Immature natural killer cell (primary cell): ENCODE measurements at places on chromosomes 2 and 18.

DNA sequence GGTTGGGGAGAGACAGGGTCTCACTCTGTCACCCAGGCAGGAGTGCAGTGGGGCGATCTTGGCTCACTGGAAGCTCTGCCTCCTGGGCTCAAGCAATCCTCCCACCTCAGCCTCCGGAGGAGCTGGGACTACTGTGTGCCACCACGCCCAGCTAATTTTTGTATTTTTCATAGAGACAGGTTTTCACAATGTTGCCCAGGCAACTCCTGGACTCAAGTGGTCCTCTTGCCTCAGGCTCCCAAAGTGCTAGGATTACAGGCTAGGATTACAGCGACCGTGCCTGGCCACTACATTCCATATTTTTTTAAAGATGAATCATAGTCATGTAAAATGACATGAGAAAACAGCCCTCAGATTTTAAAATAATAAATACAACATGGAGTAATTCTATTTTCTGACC lies 32.3 kb downstream of the CWC22 start:
- no peak for DNase-seq

GRCh38 chr2:233430081-233430480 lies 75.8 kb downstream of the DGKD start:
- DNase-seq = no peak

DNA sequence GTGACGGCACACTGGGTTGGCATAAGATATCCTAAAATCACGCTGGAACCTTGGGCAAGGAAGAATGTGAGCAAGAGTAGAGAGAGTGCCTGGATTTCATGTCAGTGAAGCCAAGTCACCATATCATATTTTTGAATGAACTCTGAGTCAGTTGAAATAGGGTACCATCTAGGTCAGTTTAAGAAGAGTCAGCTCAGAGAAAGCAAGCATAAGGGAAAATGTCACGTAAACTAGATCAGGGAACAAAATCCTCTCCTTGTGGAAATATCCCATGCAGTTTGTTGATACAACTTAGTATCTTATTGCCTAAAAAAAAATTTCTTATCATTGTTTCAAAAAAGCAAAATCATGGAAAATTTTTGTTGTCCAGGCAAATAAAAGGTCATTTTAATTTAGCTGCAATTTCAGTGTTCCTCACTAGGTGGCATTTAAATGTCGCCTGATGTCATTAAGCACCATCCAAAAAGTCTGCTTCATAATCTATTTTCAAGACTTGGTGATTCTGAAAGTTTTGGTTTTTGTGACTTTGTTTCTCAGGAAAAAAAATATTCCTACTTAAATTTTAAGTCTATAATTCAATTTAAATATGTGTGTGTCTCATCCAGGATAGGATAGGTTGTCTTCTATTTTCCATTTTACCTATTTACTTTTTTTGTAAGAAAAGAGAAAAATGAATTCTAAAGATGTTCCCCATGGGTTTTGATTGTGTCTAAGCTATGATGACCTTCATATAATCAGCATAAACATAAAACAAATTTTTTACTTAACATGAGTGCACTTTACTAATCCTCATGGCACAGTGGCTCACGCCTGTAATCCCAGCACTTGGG lies 19.6 kb downstream of the RSAD2 start:
- peak; percentile 41 for DNase-seq

DNA sequence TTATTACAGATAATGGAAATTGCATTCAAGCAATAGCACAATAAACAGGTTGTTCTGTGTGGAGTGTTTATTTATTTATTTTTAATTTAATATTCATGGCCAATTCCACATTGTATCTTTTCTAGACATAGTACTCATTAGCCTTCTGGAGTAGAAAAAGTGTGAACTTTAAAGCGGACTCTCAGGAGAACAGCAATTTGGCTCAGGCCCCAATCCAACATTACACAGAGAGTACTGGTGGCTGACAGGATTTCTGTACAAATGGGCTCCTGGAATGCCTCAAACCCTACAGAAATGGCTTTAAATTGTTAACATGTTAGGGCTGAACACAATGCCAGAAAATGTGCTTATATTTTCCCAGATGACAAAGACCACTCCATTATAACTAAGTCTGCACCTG lies 533.9 kb upstream of the NXPH2 start:
- DNase-seq = no peak

GRCh38 chr2:199364153-199364552 lies 93.6 kb downstream of the SATB2 start:
- no peak for DNase-seq

GRCh38 chr2:39642051-39642718 lies 23.5 kb upstream of the TMEM178A start:
- DNase-seq = no peak

- no peak for DNase-seq
These were observed 21.6 kb upstream of the INO80C start for GRCh38 chr18:35519148-35519899.

- DNase-seq = no peak
These were observed 28.3 kb downstream of the CREB1 start for GRCh38 chr2:207558079-207558491.

DNA sequence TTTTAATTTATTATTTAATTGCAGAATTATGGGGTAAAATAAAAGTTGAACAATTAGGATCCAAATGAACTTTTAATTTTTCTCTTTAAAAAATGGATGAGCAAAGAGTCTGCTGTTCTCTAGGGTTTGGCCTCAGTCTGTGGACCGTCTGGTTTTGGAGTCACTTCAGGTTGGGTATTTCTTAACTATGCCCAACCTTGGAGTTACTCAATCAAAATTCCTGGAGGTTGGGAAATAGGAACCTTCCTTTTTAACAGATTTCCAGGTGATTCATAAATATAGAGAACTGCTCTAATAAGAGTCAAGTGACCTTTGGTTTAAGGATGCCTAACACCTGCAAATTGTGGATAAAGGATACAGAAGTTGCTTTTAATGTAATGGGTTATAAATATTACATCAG lies 241.5 kb upstream of the GCFC2 start:
- DNase-seq = no peak

DNA sequence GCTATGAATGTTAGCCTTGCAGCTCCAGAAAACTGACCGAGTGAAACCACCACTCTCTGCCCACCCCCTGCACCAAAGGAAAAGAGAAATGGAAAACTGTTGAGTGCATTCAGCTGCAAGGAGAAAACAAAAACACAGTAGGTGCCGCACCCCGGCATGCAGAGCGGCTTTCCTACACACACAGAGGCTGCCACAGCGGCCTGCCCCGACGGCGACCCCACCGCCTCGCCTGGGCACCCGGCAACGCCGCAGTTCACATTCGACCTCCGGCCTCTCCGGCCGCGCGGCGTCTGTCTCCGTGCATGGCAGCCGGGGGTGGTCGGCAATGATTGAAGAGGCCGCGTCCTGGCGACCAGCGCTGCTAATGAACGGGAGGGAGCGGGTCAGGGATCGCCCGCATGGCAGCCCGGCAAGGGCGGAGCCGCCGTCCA lies 417.1 kb upstream of the SALL3 start:
- no peak for DNase-seq

GRCh38 chr2:175187378-175187777 lies 5.9 kb upstream of the ATP5MC3 start:
- DNase-seq = no peak

DNA sequence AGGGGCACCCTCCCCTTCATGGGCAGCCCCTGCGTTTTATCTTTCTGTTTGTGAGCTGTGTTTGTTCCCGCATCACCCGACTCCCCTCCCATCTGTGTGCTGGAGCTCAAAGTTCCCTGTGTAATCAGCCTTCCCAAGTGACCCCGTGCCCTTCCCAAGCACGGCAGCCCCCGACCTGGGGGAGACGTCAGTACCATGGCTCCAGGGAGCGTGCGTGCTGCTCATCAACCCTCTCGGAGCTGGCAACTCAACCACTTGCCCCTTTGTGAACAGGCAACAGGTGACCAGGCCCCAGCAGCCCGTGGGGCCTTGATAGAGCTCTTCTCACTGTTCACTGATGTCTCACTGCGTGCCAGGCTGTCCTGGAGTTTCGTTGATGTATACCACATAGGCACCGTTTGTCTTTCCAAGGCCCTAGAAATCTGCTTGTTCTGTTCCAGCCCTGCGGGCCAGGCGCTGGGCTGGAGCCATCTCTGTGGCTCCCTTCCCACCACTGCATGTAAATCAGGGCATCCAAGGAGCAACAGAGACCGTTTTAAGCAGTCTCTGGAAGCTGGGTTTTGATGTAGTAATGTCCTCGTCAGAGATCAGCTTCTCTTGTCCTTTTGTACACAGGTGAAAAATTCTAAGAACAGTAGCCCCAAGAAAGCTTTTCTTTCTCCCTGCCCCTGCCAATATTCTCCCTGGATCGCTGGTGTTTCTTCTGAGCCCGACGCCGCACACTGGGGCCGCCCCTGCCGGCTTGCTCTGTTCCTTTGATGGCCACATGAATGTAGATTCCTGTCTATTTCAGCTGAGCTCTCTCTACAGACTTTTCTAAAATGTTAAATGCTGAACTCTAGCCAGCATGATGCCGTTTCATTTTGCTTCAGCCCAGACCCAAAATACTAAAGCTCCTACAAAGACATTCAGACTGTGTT lies 107.0 kb upstream of the PTPRM start:
- DNase-seq = no peak
